NCI-H1694 treated with DMSO at 0.1 percent for 48 hours (cell line): ENCODE measurements at places on chromosomes 7 and 10.

DNA sequence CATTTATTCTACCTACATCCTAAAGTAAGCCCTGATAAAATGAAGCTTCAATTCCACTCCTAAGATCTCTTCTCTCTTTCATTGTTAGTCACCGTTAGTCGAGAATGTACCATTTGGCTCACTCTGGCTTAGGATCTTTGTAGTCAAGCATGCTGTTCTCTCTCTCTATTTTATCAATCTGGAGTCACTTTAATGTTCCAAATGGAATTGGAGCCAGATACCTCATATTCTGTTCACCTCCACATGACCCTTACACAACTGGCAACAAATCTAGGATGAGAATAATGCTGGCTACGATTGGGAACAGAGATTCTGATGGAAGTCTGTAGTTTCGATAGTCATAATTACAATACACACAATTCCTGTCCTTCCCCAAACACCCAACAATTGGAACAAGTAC is 213.7 kb downstream of the TWIST1 start:
- DNase-seq = no peak

DNA sequence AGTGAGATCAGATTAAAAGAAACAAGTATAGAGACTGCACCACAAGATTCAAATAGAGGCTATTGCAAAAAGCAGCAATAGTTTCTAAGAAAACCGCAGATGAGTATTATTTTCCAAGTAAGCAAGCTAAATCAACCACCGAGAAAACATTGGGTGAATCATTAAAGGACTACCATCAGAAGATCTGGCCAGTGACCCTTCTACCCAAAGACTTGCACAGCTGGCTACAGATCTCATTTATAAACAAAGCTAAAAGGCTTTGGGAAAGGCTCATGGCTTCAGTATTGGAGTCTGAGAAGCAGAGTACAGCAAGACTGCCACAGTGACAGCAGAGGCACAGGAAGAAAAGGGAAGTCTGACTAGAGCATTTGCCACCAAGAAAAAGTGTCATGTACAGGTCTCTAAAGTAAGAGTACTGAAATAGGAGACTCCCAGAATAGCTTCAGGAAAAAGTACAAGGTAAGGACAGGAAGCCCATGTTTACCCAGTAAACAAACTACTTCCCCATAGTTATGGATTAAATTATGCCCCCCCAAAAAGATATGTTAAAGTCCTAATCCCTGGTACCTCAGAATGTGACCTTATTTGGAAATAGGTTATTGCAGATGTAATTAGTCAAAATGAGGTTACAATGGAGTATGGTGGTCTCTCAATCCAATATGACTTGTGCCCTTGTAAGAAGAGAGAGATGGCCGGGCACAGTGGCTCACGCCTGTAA is 19.0 kb downstream of the STEAP1 start:
- no peak for DNase-seq

DNA sequence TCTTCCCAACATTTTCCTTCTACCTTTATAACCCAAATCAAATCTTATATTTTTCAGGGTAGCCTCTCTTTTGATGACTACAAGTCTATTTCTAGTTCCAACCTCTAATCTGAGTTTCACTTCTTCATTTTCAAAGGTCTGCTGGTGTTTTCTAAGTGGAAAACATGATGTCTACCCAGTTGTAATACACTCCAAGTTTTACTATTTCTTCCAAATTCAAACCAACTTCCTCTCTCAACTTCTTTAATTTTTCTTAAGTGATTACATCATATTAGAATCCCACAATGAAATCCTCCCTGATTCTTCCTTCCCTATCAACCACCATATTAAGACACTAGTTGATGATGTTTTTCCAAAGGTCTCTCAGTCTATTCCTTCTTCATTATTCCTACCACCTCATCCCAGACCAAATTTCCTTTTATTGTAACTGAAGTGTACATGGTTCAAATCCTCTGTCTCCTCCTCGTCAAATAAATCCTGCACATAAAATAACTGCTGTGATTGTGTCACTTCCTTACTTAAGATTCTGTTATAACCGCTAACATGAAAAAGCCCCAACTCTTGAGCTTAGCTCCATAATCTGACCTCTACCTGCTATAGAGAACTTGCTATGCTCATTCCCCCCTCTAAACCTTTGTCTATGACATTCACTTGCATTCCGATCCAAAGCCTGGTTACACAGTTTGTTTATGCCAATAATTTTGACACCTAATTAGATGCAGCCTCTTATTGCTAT is 12.7 kb downstream of the TAS2R38 start:
- no peak for DNase-seq

DNA sequence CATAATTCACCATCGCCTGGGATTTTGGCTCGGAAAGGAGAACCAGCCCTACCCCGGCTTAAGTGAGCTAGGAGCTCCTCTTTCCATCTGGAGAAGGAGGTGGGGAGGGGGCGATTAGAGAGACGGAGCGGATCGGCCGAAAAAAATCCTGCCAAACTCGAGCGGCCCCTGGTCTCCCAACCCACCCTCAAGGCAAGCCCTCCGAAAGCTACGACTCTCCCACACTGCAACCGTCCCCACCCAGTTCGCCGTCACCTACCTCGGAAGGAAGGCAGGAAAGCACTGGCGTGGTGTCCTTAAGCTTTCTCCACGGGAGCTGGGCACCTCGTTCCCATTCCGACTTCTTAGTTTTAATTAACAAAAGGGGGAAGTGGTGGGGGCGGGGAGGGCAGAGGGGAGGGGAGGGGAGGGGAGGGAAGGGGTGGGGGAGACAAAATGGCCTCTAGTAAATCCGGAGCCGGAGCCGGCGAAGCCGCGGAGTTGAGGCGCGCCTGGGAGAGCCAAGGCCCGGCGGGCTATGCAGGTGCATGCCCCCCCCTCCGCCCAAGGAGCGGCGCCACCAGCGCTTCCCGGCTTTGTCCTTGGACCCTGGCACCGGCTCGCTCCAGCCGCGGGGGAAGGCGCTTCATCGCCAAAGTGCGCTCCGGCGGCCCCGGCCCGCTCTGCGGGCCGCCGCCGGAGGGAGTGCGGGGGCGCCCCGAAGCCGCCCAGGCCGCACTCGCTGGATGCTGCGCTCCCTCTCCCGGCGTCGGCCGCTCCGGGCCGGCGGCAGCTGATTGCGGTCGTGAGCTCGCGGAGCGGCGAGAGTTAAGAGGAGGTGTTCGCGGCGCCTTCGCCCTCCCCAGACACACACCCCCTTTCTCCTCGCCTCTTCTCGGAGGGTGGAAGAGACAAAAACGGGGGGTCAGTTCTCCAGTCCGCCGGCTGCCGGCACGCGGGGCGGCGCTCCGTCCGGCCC is at the start of gene LRRC4:
LRRC4 (minus strand) TSS at position 784 of the 958 bp plus-strand sequence. CDS start 797 bp downstream, outside the sequence.
- DNase-seq = no peak

DNA sequence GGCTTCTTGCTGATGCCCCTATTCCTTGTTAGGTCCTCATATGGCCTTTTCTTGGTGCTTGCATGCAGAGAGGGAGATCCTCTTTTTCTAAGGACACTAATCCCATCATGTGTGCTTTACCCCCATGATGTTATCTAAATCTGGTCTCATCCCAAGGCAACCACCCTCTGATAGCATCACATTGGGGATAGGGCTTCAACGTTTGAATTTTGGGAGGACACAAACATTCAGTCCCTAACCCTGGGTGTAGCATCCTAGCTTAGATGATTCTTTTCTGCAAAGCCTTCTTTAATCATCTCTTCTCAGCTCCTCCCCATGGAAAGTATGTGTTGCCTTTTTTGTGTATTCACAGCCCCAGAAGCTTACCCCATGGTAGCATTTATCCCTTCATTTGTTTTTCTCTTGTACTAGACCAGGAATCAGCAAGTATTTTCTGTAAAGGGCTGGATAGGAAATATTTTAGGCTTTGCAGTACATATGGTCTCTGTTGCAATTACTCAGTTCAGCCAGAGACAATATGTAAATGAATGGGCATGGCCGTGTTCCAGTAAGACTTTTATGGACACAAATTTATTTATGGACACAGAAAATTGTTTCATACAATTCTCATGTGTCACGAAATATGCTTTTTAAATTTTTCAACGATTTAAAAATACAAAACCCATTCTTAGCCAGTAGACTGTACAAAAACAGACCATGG is 101.5 kb upstream of the CSTF2T start:
- no peak for DNase-seq

DNA sequence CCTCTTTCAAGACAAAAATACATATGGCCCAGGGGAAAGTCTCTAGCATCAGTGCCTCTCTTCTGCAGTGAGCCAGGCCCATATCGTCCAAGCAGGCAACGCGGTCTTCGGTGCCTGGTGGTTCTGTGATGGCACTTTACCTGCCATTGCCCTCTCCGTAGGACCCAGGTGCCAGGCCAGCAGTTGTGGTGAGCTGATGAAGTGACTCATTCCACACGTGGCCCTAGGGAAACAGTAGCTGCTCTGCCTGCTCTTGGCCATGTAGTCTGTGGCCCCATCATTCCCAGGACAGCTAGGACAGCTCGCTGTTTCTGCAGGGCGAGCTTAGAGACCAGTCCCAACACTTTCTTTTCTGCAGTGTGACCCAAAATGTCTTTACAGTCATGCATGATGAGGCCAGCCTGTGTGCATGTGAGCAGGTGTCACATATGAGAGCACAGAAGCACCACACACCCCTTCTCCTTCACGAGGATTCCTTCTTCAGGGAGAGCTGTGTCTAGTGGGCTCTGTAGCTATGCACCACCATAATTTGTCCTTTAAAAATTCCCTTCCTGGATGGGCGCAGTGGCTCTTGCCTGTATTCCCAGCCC is 39.0 kb downstream of the SVIL start:
- no peak for DNase-seq

- DNase-seq = peak; percentile 67
These were observed 103.7 kb downstream of the PLXNA4 start for GRCh38 chr7:132472463-132473120.

DNA sequence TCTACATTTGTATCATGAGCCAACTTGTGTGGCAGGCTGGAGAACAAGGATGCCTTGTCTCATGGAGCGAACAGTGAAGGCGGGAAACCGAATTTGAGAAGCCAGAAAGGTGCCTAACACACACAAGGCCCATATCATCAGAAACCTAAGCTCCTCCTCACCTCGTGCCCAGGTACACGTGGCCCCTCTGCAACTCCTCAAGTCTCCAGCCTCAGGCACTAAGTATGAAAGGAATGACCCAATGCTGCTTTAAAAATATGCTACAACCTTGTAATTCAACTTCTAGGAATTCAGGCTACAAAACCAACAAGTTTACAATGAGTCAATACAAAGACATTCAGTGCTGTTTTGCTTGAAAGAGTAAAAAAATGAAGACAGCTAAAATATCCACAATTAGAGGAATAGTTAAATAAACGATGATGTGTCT is 95.7 kb downstream of the CDK6 start:
- DNase-seq = no peak

GRCh38 chr10:26516540-26517101 is 78.5 kb downstream of the APBB1IP start:
- no peak for DNase-seq

DNA sequence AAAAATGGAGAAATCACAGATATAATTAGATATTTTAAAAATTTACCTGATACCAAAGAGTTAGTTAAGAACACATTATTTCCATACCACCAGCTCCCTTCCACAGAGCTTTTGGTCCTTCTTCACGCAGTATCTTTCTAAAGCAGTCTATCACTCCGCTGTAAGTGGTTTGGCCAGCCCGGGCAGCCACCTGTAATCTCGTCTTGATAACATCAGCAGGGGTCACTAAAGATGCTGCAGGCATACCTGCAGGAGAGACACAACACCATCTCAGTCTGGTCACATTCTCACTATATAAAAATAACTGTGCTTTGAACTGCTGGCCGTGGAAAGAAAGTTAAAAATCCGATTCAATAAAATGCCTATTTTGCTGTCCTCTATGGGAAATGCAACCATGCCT is 200.1 kb downstream of the SLC25A13 start:
- DNase-seq = no peak

- DNase-seq = no peak
These were observed 1.1 kb upstream of the VIM start for GRCh38 chr10:17226891-17227303.

DNA sequence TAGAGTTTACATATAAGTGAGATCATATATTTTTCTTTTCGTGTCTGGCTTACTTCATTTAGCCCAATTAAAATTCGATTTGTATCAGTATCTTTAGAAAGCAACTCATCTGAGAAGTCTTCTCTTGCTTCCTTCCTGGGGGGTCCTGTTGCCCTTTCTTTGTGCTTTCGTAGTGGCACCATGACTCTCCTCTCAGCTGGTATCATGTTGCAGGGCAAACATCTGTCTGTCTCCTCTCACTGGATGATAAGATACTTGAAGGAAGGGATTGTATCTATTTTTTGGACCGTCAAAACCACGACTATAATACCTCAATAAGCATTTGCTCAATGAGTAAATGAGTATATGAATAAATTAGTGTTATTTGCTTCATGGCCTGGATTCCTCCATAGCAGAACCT is 382.5 kb upstream of the SORCS1 start:
- no peak for DNase-seq

GRCh38 chr7:13278020-13278419 is 590.6 kb downstream of the ARL4A start:
- no peak for DNase-seq

- DNase-seq = peak; percentile 23
These were observed 2.8 kb upstream of the SMARCD3 start for GRCh38 chr7:151251328-151251688.

- DNase-seq = no peak
These were observed 59.7 kb downstream of the PHTF2 start for GRCh38 chr7:77858278-77858677.

GRCh38 chr10:26380815-26381214 is 57.3 kb upstream of the APBB1IP start:
- no peak for DNase-seq

GRCh38 chr7:1287752-1288201 is 55.1 kb downstream of the UNCX start:
- DNase-seq = no peak

DNA sequence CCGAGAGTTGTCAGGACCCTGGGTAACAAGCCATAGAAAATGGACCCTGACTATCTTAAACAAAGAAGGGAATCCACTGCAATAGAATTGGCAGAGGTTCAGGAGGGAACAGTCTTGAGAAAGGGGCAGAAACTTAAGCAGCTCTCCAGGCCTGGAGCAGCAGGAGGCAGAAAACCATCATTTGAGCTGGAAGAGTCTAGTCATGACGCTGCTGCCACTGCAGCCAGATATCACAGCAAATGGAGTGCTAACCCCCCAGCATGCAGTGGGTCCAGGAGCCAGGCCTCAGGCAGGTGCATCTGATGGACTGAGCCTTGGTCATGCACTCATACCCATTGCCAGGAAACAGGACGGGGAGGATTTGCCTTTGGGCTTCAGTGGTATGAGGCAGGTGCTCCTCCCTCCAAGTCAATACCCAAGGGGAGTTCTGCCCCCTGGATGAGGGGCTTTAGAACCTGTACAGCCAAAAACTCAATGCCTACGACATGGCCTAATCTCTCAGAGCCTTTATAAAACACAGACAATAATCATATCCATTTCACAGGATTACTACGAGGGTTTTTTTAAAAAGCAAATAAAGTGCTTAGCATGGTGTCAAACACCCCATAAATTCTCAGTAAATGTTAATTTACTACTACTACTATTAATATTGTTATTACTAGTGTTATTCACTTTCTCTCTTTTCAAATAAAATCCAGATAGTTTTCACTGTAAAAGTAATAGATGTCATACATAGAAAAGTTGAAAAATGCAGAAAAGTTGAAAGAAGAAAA is 30.7 kb downstream of the DUSP5 start:
- DNase-seq = no peak
